ENCODE measurements at places on chromosomes 13 and 19. TPM values are rescaled to one million over a fixed set of nuclear protein-coding genes. Genes with fewer than 3 reads are reported as not detected.

CAPN12 gene
- 5.0 TPM for total RNA-seq

ZNF66 gene
- not detected for total RNA-seq

SH2D3A gene
- total RNA-seq, result 15.4 TPM

TNFSF9 gene
- 6.3 TPM for total RNA-seq

OR7D4 gene
- total RNA-seq, result not detected

ZNF331 gene
- 13.2 TPM for total RNA-seq

CLEC17A gene
- total RNA-seq, result 0.09 TPM
